ENCODE measurements at places on chromosomes 7 and 10.

DNA sequence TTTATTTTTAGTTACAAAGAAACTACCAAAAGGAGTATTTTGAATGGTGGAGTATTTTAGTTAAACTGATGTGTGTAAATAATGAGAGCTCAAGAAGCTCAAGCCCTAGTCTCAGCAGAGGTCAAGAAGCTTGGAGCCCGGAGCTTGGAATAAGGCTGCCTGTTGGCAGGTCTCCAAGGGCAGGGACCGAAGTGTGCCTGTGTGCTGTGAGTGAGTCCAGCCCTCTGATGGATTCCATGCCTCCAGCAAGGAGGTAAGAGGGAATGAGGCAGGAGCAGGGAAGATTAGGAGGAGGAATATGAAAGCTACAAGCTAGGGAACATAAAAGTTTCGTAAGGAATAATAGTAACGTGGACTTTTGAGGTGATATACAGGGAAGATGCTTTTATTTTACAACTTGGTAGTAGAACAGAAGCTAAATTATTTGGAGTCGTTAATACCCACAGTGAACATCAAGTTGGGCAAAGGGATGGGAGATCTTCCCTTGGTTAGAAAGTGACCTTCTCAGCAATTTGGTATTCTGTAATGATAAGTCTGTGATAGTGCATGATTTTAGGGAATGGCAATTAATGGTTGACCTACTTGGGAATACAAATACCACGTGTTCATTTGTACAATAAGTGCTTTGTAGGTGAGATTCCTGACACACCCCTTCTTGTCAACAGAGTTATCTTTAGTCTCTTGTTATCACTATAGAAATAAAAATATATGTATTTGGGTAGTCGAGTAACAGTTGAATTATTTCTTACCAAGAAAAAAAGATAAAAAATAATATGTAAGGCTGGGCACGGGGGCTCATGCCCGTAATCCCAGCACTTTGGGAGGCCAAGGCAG lies 4.6 kb downstream of the SEC23IP start:
- DNase-seq = no peak

- no peak for DNase-seq
These were observed 356.4 kb upstream of the VWC2 start for GRCh38 chr7:49417034-49417433.

- no peak for DNase-seq
These were observed 199.9 kb upstream of the FAM3C start for GRCh38 chr7:121595758-121596696.

GRCh38 chr7:112226701-112227276 lies 20.3 kb downstream of the ZNF277 start:
- DNase-seq = no peak
